ENCODE measurements at places on chromosomes 5 and 9. TPM values are rescaled to one million over a fixed set of nuclear protein-coding genes. Genes with fewer than 3 reads are reported as not detected.

- no peaks in the 10 kb centered on the region for H3K27me3 ChIP-seq
- no peak for DNase-seq
- H3K4me1 ChIP-seq, result peaks cover 30% of the 10 kb centered on the region
- no peaks in the 10 kb centered on the region for H3K36me3 ChIP-seq
Measured at GRCh38 chr9:94818178-94818541, 91.7 kb downstream of the AOPEP start.

- DNase-seq, result peak; percentile 63
- peaks cover 31% of the 10 kb centered on the region for H3K4me1 ChIP-seq
- no peaks in the 10 kb centered on the region for H3K36me3 ChIP-seq
- no peaks in the 10 kb centered on the region for H3K27me3 ChIP-seq
Measured at GRCh38 chr5:35061211-35061770, 13.5 kb upstream of the AGXT2 start.

GRCh38 chr9:78865737-78866136 is 568.8 kb downstream of the PSAT1 start:
- no peak overlapping the region for H3K4me3 ChIP-seq
- DNase-seq, result no peak
- peak overlapping the region; percentile 75 for H3K27ac ChIP-seq
- no peaks in the 10 kb centered on the region for H3K36me3 ChIP-seq
- no peaks in the 10 kb centered on the region for H3K27me3 ChIP-seq

DNA sequence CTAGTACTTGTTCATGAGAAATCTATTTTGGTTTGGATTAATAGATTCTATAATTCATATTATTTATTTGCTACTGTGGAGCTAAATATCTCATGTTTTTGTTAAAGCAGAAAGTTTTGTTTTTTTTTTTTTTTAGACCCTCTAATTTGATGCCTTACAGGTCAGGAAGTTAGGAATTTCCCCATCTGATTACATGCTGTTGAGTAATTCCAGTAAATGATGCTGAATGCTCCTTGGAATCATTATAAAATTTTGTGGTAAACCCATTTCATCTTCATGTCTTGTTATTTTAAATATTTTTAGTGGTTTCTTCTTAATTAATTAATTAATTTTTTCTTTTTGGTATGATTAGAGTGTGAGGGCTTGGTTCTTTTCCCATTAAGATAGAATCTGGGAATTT is 35.6 kb downstream of the NNT start:
- no peaks in the 10 kb centered on the region for H3K27me3 ChIP-seq
- H3K27ac ChIP-seq, result no peak overlapping the region
- H3K4me3 ChIP-seq, result no peak overlapping the region
- 0 out of 2 replicates have a peak, but pooled peaks cover 10% of the 10 kb centered on the region for H3K4me1 ChIP-seq

DNA sequence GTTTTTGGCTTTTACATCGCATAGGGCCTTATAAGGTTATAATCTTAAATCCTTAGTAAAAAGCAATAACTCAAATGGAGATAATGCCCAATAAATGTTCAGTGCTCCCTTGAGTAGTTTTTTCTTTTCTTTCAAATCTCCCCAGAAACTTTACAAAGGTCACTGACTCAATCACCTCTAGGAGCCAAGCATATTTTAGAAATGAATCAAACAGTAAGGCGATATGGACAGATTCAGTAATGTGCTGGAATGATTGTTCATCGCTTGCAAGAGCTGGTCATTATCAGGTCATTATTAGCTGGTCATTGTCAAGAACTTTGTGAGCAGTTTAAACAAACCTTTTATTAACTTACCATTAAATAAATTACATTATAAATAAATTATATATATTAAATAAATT is 130.4 kb upstream of the SLIT3 start:
- H3K4me3 ChIP-seq, result no peak overlapping the region
- no peaks in the 10 kb centered on the region for H3K36me3 ChIP-seq
- peak; percentile 41 for DNase-seq
- H3K4me1 ChIP-seq, result peaks cover 62% of the 10 kb centered on the region
- no peaks in the 10 kb centered on the region for H3K27me3 ChIP-seq

GRCh38 chr9:111195766-111196165 is 134.3 kb downstream of the OR2K2 start:
- H3K27me3 ChIP-seq, result no peaks in the 10 kb centered on the region
- H3K27ac ChIP-seq, result no peak overlapping the region
- H3K4me1 ChIP-seq, result no peaks in the 10 kb centered on the region
- H3K4me3 ChIP-seq, result no peak overlapping the region
- DNase-seq, result peak; percentile 3
- H3K36me3 ChIP-seq, result no peaks in the 10 kb centered on the region

DNA sequence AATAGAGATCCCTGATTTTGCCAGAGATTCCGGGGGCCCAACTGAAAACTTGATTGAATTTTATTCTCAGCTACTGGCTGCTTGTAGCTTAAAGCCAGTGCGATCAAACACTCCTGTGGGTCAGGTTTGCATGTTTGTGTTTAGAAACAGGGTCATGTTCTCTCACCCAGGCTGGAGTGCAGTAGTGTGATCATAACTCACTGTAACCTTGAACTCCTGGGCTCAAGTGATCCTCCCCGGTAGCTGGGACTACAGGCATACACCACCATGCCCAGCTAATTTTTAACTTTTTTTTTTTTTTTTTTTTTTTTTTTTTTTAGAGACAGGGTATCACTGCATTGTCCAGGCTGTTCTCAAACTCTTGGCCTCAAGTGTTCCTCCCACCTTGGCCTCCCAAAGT is 66.6 kb downstream of the LRRC70 start:
- H3K4me3 ChIP-seq, result no peak overlapping the region
- no peaks in the 10 kb centered on the region for H3K36me3 ChIP-seq
- no peak for DNase-seq
- H3K4me1 ChIP-seq, result no peaks in the 10 kb centered on the region

- H3K4me1 ChIP-seq, result peaks cover 30% of the 10 kb centered on the region
- H3K27me3 ChIP-seq, result no peaks in the 10 kb centered on the region
- H3K27ac ChIP-seq, result peak overlapping the region; percentile 99
- DNase-seq, result peak; percentile 91
- H3K4me3 ChIP-seq, result peak overlapping the region; percentile 87
- H3K36me3 ChIP-seq, result peaks cover 37% of the 10 kb centered on the region
Measured at GRCh38 chr5:52800394-52801213, 12.9 kb downstream of the ITGA1 start.

NME5 gene
- not detected for total RNA-seq

FAM151B gene
- 3.4 TPM for total RNA-seq

MACIR gene
- 36.3 TPM for total RNA-seq

SLC30A5 gene
- total RNA-seq, result 69.6 TPM

TMEM215 gene
- total RNA-seq, result not detected

MCTP1 gene
- total RNA-seq, result not detected

ADAMTS12 gene
- 10.1 TPM for total RNA-seq

FER gene
- total RNA-seq, result 26.8 TPM

CDH12 gene
- not detected for total RNA-seq
